ENCODE measurements at places on chromosomes 7 and 10.

DNA sequence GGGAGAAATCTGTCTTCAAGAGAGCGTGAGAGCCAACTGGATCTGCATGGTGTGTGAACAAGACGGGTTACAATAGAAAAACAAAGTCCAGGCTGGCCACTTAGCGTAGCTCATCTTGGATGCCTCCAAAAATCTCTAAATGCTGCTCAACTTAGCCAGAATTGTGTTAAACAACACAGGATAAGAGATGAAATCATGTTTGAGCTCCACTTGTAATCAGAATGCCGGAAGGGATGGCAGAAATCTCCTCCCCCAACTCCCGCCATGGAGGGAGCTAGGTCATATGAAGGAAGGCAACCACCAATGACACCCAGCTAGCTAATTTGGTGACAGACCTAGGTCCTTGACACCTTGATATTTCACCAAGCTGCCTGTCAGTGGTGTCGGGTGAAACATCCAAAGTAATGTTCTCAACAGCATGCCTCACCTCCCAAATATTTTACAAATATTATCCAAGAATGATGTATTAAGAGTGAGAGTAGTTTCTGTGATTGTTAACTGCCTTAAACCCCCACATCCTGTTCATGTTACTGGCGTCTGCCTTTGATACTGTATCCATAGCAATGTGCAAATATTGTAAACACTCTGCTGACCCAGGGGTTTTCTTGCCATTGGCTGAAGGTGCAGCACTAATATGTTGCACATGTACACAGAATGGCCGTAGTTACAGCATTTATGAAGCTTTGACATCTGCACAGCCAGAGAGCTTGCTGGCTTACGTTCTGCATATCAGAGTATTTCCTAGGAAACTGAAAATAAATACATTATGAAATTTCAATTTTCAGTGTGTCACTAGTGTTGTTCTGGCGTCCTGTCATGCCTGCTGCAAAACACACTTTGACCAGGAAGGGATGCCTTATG is 25.8 kb downstream of the TMEM254 start:
- DNase-seq, result no peak

DNA sequence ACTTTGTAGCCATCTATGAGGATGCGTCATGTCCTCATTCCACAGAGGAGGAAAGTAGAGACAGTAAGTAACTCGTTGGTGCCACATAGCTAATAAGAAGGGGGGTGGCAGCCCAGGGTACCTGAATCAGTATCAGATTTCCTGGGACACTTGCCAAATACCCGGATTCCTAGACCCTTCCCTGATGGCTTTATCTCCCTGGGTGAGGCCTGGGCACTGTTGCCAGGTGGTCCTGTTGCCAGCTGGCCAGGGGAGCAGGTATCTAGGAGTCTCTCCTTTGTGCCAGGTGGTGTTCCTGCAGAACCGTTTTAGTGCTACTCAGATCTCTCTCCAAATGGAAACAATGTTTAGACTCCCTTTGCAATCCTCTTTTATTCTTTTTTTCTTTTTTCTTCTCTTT is 12.7 kb downstream of the SLC29A3 start:
- DNase-seq, result no peak

- no peak for DNase-seq
Observed at GRCh38 chr7:94660006-94660405, 4.1 kb upstream of the SGCE start.

- DNase-seq, result no peak
Observed at GRCh38 chr7:38675494-38676106, 44.4 kb upstream of the AMPH start.
